A549 (cell line): ENCODE measurements at places on chromosomes 6 and 20.

DNA sequence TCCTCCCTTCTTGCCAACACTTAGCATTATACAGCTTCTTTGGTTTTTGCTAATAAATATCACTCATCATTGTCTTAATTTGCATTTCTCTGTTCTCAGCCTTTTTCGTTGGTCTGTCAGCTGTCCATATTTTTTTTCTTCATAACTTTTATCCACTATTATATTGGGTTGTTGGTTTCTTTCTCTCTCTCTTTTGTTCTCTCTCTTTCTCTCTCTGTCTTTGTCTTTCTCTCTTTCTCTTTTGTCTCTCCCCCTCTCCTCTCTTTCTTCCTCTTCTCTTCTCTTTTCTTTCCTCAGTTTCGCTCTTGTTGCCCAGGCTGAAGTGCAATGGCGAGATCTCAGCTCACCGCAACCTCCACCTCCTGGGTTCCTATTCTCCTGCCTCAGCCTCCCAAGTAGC is 36.5 kb downstream of the JARID2 start:
- DNase-seq: no peak

DNA sequence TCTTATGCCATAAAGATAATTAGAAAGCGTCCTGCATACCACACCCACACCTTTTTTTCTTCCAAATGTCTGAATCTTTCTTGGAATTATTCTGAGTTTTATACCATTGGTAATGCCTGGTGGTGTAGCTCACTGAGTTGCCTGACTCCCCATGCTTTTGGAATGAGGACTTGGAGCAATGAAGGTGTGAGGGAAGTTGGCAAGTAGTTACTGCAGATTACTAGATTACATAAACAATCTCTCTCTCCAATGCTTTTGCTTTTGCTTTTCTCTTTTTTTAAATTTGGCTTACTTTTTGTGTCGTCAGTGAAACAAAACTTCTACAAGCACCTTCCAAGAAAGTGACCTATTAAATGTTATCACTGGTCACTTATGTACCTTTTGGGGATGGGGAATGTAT is 406.1 kb upstream of the SOX4 start:
- DNase-seq: no peak

GRCh38 chr20:62505337-62506045 is 29.7 kb upstream of the GATA5 start:
- no peak for DNase-seq

DNA sequence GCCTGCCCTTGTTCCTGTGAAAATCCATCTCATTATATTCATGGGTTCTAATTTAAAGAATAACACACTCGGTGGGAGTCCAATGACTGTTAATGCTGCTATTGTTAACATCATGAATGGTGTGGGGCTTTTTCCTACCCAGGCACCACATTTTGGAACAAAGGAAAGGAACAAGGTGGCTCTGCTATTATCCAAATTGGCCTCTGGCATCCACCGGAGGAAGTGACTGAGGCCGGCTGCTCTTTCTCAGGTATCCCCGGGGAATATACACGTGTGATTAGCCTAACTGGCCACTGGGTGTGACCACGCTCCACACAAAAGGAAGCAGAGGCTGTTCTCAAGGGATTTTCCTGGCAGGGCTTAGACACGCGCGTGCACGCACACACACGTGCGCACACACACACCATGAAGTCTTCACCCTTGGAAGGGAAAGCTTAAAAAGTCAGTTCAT is 601.2 kb upstream of the ARID1B start:
- DNase-seq: peak; percentile 29

- DNase-seq: peak; percentile 28
Measured at GRCh38 chr20:44494266-44494665, 18.6 kb downstream of the TTPAL start.

- no peak for DNase-seq
Measured at GRCh38 chr20:62162765-62163484, 19.4 kb downstream of the SS18L1 start.

DNA sequence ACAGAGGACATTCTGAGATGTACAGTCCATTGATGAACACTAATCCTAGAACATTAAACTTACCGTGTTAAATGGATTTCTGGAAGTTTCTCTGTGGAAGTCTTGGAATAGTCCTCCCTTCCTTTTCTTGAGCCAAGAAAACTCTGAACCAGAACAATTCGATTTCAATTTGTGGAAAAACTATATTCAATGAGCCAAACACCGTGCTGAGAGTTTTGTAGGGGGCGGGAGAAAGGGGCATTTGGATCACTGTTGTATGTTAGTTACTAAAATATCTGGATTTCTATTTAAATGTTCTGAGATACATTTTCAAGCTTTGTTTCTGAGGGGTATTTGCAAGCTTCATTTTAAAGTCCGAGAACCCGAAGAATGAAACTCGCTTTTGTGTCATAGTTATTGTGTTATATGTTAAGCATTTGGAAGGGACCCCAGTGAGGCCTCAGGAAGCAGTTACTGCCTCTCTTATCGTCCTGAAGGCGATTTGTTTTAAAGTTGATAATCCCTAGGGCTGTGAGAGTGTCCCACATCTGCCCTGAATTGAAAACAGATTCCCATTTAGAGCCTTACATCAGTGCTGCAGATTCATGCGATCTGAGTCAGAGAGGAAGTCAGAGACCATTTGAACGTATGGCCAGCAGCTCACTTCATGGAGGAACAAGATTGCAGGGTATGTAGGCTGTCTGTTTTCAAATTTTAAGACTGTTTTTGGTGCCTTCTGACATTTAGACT is 70.8 kb upstream of the SASH1 start:
- DNase-seq: no peak

- DNase-seq: no peak
Measured at GRCh38 chr6:113651920-113652319, 205.2 kb upstream of the MARCKS start.

DNA sequence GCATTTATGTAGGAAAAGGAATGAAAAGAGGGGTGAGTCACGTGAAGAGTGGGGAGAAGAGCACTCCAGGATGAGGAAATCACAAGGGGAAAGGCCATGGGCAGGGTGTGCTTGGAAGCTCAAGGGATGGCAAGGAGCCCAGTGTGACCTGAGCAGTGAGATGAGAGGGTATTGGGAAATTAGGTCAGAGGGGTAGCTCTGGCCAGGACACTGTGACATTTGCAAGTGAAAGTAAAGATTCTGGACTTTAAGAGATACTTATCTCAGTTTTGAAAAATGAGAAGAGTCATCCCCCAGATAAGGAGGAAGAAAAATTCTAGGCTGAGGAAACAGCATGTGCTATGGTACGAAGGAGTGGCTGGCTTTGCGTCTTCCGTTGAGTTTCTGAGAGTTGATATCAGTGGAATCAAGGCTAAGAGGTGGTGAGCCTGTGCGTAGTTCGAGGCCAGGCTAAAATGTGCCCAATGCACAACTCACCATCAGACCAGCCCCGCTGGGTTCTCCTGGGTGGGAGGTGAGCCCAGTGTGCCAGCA is 79.9 kb downstream of the GCLC start:
- DNase-seq: no peak

DNA sequence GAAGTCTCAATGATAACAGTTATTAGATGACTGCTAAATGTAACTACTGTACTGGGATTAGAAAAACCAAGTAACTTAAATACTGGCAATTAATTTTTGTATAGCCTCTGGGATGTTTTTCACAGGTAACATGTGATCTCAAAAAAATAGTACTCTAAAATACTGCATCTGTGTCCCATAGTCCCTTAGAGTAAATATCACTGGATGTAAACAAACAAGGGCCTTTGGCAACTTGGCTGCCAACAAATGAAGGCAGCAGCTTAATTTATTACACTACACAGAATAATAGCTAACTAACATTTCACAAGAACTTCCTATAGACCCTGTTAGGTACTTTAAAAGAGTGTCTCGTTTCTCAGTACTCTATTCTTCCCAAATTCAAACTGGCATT is 14.0 kb downstream of the ARHGAP18 start:
- no peak for DNase-seq

DNA sequence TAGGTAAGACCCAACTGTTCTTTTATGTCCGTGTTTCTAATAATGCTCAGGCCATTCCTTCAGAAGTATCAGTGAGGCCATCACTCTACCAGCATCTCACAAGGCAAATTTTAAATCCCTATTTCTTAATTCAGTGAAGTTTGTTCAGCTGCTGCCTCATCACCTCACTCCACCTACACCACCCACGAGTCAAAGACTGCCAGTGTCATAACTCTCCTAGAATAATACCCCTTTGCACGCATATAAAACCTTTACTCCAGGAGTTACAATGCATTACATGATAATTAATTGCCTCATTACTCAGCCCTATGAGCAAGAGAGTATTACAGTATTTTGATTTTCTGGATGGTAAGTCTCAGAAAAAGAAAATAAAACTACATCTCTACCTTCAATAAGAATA is 793.6 kb downstream of the TFAP2A start:
- no peak for DNase-seq

DNA sequence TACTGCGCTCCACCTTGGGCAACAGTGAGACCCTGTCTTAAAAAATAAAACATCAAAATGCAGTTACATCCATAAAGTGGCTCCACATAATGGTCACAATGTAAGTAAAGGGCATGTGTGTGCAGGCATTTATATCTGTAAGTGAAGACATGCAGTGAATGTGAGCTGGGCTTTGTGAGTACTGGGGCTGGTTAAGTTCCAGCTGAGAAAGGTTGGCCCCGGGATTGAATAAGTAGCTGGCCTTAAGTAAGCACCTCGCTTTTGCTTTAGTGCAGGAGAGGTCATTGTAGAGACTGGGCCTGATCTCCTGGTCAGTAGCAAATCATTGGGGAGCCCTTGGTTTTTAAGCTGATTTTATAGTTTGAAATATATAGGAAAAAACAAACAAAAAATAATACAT is 8.0 kb downstream of the QKI start:
- DNase-seq: no peak

GRCh38 chr6:40630051-40630450 is 42.9 kb upstream of the LRFN2 start:
- no peak for DNase-seq

DNA sequence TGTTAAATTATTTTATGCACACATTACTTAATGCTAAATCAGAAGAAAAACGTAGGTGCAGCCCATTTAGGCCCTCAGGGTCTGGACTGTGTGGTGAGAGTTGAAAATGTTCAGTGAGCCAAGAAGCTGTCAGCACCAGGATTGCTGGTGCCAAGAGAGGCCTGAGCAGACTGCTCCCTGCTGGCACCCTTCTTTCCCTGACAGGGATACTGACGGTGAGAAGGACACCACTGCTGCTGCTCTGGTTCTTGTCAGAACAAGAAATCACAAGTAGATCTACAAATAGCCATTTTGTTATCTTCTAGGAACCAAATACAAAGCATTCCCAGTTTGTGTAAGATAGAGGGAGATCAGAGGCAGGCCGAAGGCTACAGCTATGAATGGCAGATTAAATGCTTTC is 48.7 kb upstream of the CRISP1 start:
- no peak for DNase-seq

DNA sequence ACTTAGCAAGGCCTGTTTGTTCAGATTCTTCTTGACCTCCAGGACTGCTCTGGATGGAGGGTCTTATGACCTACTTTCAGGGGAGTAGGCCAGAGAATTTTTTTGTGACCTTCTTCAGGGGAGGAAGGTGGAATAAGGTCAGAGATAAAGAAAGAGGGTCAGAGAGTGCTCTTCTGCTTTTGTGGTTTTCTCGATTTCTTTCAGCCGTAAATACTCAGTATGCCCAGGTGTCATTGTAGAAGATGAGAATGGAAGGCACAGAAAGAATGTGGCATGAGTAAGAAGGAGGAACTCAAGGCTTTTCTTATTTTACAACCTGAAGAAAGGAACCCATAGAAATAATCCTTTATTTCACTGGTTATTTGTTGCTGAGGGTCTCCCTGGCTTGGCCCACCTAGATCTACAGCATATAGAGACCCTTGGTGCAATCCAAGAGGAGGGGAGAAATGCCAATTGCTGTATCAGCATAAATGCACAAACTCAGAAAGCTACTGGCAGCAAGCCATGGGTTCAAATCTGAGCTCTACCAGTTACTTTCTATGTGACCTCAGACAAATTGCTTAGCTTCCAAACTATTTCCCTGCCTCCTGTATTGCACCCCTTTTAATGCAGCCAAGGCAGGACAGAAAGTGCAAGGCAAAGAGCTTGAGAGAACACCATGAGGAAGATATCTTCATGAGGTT is 68.0 kb downstream of the OLIG3 start:
- DNase-seq: no peak

GRCh38 chr20:8150591-8150990 is 18.5 kb downstream of the PLCB1 start:
- DNase-seq: no peak

- DNase-seq: peak; percentile 86
Measured at GRCh38 chr6:109482905-109483734, at the start of gene ZBTB24. Gene ZBTB24, minus strand, starts transcription at chr6:109483219. Its CDS starts 1,193 bp downstream, at chr6:109482026.

GRCh38 chr6:135176464-135176863 is 4.6 kb upstream of the MYB start:
- DNase-seq: no peak

GRCh38 chr6:33312361-33313104 is 1.3 kb downstream of the TAPBP start:
- peak; percentile 79 for DNase-seq

- DNase-seq: no peak
Measured at GRCh38 chr6:18406955-18407749, 20.0 kb downstream of the RNF144B start.

DNA sequence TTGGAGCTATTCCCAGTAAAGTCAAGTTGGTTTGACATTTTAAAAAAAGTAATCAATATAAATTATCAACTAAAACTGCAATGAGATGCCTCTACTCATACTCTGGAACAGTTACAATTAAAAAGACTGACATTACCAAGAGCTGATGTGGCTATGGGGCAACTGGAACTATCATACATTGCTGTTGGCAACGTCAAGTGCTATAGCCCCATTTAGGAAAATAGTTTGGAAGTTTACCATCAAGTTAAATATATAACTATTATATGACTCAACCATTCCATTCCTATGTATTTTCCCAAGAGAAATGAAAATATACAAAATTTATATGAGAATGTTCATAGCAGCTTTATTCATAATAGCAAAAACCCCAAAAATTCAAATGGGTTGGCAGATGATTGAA is 111.4 kb upstream of the HDGFL1 start:
- DNase-seq: no peak

DNA sequence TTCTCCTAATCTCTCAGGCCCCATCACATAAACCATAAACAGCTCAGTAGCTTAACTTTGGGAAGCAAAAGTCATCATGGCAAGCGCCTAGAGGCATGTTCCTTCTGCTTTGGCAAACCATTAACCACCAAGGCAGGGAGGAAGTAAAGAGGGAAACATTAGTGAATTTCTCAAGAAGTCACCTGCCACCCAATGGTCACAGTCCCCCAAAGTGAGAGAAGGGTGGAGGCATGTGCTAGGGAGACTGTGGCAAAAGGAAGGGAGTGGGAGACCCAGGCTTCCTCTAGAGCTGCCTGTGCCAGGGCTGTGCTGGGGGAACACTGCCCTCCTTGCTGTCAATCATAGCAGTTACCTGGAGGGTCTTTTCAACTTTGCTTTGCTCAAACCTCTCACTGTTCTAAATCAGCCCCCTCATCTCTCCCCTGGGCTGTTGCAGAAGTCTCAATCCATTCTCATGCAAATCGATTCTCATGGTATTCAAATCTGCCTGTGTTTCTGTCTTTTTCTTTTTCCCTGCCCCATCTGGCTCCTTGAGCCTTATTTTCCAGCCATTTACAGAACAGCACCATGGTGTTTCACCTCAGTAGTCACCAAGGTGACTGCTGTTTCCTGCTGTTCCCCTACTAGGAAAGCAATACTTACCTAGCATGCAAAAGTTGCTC is 1.8 kb upstream of the RNF24 start:
- no peak for DNase-seq
